A549 treated with AZD2906 at 1 μM for 4 hours (cell line): ENCODE measurements at places on chromosomes 2 and 18. TPM values are rescaled to one million over a fixed set of nuclear protein-coding genes. Genes with fewer than 3 reads are reported as not detected.

EPB41L3 gene
- 0.02 to 0.43 TPM (median 0.17 TPM) in 5 replicates for total RNA-seq

TUBA3E gene
- total RNA-seq = 5.2 to 8.8 TPM (median 6.9 TPM) in 5 replicates

VIT gene
- total RNA-seq = not detected in 5 replicates

AQP12B gene
- total RNA-seq = not detected in 5 replicates

RGPD4 gene
- 0.03 to 0.07 TPM (median 0.05 TPM) in 4 of 5 replicates, not detected in the other for total RNA-seq

IL36RN gene
- 0.02 to 0.11 TPM (median 0.02 TPM) in 3 of 5 replicates, not detected in the others for total RNA-seq

CDH20 gene
- 0.05 TPM in 1 of 5 replicates, not detected in the others for total RNA-seq

DES gene
- 0.14 to 0.69 TPM (median 0.27 TPM) in 5 replicates for total RNA-seq

LRATD1 gene
- total RNA-seq = 0.09 to 0.17 TPM (median 0.14 TPM) in 5 replicates
